Activated naive CD4-positive, alpha-beta T cell (primary cell): ENCODE measurements at places on chromosomes 6 and 20.

DNA sequence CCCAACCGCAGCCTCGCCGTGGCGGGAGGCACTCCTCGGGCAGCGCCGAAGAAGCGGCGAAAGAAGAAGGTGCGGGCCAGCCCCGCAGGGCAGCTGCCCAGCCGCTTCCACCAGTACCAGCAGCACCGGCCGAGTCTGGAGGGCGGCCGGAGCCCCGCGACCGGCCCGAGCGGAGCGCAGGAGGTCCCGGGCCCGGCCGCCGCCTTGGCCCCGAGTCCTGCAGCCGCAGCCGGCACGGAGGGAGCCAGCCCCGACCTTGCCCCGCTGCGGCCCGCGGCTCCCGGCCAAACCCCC is 525 bp downstream of the PNRC1 start:
- DNase-seq: no peak

- DNase-seq: no peak
Observed at GRCh38 chr20:12083269-12083668, 165.6 kb downstream of the BTBD3 start.

DNA sequence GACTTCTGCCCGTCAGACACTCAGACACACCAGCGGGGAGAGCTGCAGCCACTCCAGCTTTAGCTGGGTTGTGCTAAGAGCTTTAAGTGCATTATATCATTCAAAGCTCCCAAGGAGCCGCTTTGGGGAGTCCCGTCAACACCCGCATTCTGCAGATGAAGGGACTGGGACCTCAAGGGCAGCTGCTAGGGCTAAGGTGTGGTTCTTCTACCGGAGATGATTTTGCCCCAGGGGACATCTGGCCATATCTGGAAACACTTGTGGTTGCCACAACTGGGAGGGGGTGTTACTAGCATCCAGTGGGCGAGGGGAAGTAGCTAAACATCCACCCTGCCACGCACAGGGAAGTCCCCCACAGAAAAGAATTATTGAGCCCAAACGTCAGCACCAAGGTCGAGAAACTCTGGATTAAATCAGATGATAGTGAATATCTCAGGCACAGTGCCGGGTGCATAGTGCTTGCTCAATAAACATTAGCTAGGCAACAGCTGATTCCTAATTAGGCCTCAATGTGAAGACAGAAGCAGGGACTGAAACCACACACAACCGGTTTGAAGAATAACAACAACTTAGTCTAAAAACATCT is 29.6 kb downstream of the PMEPA1 start:
- DNase-seq: no peak

DNA sequence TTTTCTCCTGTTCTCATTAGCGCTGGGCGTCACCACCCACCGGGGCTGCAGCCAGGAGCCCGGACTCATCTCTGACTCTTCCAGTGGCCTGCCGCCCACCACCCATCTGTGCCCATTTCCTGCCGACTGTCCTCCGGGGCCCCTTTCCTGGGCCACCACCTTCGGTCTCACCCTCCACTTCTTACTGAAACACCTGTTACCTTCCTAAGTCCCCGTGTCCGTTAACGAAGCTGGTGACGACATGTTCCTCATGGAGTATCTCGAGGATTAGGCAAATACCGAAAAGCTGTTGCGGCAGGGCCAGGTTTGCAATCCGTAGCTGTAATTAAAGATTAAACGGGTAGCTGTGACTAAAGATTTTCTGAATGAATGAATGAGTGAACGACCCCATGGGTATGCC is 80.2 kb downstream of the SRC start:
- DNase-seq: no peak

- no peak for DNase-seq
Observed at GRCh38 chr6:143332153-143332845, 118.2 kb downstream of the ADAT2 start.

DNA sequence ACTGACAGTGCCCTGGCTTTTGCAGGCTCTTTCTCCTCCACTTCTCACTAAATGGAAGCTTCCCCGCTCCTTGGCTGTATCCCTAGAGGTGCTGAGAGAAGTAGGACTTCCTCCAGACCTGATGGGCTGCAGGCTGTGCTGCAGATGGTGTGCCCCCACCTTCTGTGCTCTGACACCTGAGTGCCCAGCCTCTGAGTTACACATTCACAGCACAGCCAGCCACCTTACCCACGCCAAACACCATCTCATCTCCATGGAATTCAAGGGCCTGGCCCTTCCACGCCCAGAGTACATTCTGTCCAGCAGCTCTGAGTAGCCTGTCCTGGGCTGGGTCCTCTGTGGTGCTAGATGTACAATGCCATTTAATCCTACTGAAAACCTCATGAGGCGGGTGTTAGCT is 5.3 kb downstream of the SFTA2 start:
- DNase-seq: no peak

DNA sequence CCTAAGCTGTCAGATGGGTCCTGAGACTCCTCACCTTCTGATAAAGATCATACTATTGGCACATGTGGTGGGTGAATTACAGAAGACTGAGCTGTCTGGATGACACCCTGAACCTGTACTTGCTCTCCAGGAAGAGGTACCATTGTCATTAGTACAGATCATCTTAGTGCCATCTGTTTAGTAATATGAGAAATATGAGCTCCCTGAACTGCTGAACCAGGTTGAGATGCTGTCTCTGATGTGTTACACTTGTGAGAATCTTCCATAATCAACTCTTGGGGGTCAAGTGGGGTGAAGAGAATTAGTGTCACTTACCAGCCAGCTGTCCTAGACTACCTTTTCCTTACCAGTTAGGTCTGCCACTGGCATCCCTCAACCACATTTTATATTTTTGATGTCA is 531.0 kb downstream of the EPHA7 start:
- DNase-seq: no peak

DNA sequence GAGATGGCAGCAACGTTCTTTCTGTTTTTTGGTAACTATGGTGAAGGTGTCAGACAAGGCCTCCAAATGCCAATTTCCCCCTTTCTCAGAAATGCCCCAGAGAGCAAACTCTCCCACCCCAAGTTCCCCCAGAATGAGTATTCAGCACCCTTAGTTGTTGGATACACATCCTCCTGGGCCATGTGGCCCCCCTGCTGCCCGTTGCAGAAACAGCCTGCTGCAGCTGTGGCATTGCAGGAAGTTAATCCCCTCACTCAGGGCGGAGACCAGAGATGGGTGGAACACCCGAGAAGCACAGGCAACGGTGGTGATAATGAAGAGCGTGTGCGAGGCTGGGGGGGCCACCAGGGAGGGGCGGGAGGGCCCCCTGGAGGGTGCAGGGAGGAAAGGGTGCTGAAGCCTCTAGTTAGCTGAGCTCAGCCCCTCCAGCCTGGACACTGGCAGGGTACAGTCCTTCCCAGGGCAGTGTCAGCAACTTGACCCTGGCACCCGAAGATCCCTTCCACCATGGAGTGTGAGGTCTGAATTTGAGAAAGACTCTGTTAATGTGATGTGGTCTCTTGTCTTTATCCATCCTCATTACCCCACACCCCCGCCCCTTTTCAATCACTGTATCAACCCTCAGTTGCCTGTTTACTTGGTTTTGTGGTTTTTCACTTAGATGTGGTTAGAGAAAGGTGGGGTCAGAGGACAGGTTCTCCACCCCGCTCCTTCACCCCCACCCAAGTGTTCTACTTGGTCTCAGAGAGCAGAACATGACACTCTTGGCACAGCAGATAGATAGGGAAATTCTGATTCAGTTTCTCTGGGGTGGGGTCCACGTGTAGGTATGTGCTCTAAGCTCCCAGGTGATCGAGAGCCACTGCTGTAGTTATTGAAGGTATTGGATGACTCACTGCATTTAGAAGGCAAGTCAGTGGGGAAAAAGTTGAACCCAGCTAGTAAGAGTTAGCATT is 208.8 kb upstream of the SUPT3H start:
- peak; percentile 6 for DNase-seq

- no peak for DNase-seq
Observed at GRCh38 chr20:58747211-58747610, 54.6 kb downstream of the NPEPL1 start.

GRCh38 chr6:142669471-142670351 is 275.3 kb downstream of the HIVEP2 start:
- no peak for DNase-seq

- no peak for DNase-seq
Observed at GRCh38 chr6:160076009-160076408, 45.6 kb upstream of the SLC22A1 start.

DNA sequence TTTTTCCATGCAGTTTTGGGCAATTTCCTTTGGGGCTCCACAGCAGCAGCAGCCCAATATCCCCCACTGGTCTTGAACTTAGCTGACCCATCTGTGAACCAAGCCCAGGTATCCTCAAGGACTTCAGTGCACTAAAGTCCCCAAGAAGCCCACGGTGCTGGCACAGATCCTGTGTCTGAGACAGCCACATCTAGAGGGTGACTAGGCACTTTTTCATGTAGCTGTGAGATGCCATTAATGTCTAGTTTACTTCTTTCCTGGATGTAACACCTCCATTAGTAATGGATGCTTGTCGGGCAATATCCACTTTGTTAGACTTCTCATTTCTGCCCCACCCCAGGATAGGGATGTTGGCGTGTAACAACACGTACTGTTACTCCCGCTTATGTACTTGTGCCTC is 176.2 kb upstream of the PROKR2 start:
- DNase-seq: no peak

DNA sequence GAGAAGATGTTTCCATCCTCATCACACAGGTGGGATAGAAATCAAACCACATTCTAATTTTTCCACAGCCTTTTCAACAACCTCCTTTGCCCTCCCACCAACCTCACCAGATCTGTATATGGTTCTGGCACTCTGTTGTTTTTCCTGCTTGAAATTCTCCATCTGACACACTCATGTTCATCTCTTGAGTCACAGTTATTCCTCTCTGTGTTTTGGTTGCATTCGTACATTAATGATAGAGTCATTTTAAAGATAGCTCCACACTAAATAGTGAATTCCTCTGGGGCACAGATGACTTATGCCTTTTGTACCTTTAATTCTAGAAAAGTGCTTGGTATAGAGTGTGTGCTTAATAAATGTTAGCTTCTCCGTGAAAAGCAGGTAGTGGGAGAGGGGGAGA is 1.4 kb upstream of the GCLC start:
- DNase-seq: no peak

DNA sequence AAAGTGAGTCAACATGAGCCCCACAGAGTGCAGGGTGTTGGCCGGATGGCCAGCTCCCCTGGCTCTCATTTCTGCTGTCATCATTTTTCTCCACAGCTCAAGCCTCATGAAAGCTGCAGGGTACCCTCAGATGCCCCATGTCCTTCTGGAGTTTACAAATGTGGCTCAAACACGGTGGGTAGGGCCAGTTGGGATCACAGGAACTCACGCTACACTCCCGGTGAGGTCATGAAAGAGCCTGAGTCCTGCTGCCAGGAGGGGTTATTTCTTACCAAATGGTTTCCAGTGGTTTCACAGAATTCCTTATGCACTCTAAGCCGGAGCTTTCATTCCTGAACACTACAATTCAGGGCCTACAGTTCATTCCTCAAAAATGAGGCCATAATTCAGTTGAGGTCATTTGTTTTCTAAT is 78.7 kb downstream of the TMEM170B start:
- no peak for DNase-seq
